ENCODE measurements at places on chromosomes 12 and 14.

DNA sequence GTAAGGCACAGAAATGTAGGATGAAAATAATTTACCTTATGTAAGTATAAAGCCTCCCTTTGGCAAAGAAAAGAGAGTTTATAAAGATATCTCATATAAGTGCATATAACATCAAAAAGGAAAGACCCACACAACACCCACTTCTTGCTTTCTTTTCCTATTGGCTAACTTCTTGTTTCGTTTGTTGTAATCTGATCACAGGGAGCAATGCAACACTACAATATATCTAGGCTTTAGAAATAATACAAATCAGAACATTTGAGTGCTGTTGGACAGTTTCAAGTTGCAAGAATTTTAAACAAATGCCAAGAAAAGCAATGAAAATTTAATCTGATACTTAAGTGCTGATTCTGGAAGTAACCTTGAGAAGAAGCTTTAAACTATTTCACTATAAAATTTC lies 1.3 kb downstream of the FGD6 start:
- DNase-seq = no peak

DNA sequence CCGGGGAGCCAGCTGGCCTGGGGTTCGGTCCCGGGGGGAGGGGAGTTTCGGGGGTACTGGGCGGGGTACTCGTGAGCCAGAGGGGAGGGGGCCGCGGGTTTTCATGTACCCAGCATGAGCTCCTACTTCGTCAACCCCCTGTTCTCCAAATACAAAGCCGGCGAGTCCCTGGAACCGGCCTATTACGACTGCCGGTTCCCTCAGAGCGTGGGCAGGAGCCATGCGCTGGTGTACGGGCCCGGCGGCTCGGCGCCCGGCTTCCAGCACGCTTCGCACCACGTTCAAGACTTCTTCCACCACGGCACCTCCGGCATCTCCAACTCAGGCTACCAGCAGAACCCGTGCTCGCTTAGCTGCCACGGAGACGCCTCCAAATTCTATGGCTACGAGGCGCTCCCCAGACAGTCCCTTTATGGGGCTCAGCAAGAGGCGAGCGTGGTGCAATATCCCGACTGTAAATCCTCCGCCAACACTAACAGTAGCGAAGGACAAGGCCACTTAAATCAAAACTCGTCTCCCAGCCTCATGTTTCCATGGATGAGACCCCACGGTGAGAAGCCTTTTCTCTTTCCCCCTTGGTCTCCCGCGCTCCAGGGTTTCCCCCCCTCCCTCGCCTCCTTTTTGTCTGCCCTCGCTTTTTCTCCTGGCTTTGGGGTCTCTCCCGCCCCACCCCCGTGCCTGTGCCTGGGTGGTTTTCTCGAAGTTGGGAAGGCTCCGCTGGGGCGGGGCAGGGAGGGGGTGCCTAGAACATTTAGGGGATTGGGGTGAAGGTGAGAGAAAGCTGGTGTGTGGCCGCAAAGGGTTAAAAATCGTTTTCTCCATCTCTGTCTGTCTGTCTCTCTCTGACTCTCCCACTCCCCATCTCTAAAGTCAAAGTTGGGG lies 627 bp downstream of the HOXC8 start:
- no peak for DNase-seq

DNA sequence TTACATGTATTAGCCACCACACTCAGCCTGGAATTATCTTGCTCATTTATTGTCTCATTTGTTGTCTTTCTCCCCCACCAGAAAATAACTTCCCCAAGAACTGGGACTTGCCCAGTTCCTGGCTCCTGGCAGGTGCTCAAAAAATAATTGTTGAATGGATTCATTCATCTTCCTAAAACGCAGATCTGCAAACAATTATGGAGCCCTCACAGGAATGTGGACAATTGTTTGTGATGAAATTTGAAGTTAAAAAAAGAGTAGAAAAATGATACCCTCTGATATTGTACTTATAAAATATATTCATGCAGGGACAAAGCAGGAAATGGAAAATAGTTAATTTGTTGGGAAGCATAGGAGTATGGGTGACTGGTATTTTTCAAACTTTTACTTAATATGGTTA lies 60.7 kb upstream of the MAP1LC3B2 start:
- DNase-seq = no peak

- no peak for DNase-seq
Measured at GRCh38 chr14:61591862-61592261, 103.5 kb upstream of the HIF1A start.

GRCh38 chr12:57771873-57772428 lies at the start of gene METTL1:
TSS of gene METTL1 (minus strand) at chr12:57772105. CDS start at chr12:57772083, 22 bp downstream.
- peak; percentile 96 for DNase-seq

DNA sequence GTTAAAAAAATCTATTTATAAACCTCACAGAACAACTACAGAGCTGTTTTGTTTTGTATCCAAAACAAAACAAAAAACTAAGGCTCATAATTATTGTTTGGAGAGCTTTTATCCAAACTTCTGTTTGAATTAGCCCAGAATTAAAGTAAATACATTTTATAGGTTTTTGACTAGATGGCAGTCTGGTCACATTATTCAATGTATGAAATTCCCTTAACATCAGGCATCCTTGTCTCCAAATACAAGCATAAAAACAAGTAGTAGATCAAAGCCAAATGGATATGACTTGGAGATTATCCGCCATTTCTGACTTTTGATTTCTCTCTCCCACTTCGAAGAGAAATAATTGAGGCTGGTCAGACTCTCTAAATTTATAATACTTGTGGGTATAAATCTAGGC lies 63.5 kb downstream of the SLC38A1 start:
- no peak for DNase-seq

GRCh38 chr14:58918066-58918738 lies 270.3 kb upstream of the DAAM1 start:
- no peak for DNase-seq
